Bronchial smooth muscle cell (primary cell): ENCODE measurements at places on chromosomes 16 and 17. TPM values are rescaled to one million over a fixed set of nuclear protein-coding genes. Genes with fewer than 3 reads are reported as not detected.

Gene KRT33B
- total RNA-seq: not detected in 2 replicates

Gene TPSAB1
- not detected in 2 replicates for total RNA-seq

Gene HSPB9
- not detected in 2 replicates for total RNA-seq

Gene SPECC1
- total RNA-seq: 0.43 and 1.9 TPM in 2 replicates

Gene DPEP1
- under 0.01 and 0.26 TPM in 2 replicates for total RNA-seq
